Liver (tissue), 10 donors: ENCODE measurements at places on chromosomes 3 and 15. TPM values are rescaled to one million over a fixed set of nuclear protein-coding genes. Genes with fewer than 3 reads are reported as not detected.

DNA sequence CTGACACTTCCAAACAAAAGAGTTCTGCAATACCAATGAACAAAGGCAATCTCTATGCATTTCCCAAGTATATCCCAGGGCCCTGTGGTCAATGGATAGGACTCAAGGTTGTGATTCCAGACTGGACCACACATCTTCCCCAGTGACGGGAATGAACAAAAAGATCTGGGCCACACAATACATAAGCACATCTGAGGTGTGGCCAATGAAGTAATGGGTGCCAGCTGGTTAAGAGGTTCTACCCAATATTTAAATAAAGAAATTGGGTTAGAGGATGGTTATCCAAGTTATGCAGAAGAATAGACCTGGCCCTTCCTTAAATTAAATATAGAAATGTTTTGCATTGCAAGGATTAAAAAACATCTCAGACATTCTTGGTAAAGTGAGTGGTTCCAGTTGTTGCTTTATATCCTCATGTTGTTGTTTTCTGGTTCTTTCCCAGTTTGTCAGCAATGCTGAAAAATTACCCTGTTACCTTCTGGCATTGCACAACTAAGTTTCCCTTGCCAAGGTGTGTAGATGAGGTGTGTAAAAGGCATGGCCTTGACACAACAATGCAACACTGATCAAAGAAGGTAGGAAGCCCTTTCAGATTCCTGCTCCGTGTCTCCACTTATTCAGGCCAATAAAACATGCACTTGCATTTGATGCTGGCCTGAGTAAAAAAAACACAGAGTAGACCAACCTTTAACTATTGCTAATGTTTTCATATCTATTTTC lies 86.5 kb downstream of the PRICKLE2 start:
- H3K4me1 ChIP-seq, result no peaks in the 10 kb centered on the region
- H3K36me3 ChIP-seq, result no peaks in the 10 kb centered on the region
- H3K4me3 ChIP-seq, result no peak overlapping the region
- no peak overlapping the region for H3K27ac ChIP-seq

DNA sequence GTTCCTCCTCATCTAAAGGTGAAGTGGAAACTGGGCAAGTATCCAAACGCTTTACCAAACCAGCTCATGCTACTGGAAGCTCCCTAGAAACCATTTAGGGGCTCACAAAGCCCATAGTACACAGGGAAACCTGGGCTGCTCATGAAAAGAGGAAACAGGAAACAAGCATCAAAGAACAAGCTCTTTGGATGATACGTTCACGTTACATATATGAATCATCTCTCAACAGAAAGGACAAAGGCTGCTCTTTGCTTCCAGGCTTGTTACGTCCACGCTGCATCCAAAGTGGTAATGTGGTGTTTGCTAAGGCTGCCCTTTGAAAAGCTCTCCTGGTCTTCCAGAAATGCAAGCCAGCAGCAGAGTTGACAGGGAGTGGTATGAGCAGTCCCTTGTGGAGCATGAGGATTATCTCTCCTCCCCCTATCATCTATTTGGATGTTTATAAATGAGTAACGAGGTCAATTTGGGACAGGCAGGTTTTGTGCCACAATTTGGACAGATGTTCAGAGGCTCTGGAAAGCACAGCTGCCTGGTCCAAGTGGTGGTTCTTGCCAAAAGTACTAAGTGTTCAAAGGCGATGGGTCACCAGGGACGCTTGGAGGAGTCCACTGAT lies 98.0 kb upstream of the RORA start:
- no peaks in the 10 kb centered on the region for H3K27me3 ChIP-seq
- no peaks in the 10 kb centered on the region for H3K36me3 ChIP-seq
- DNase-seq, result no peak
- H3K4me3 ChIP-seq, result no peak overlapping the region
- peak overlapping the region; percentile 44 for H3K27ac ChIP-seq

GRCh38 chr3:34352778-34353331 lies 554.4 kb downstream of the PDCD6IP start:
- H3K27ac ChIP-seq, result no peak overlapping the region
- no peaks in the 10 kb centered on the region for H3K27me3 ChIP-seq
- H3K4me3 ChIP-seq, result no peak overlapping the region
- no peaks in the 10 kb centered on the region for H3K4me1 ChIP-seq
- no peak for DNase-seq
- H3K36me3 ChIP-seq, result no peaks in the 10 kb centered on the region

GRCh38 chr3:98008855-98009254 lies 26.3 kb downstream of the GABRR3 start:
- no peaks in the 10 kb centered on the region for H3K27me3 ChIP-seq
- peaks cover 13% of the 10 kb centered on the region for H3K4me1 ChIP-seq
- no peak overlapping the region for H3K27ac ChIP-seq
- no peak overlapping the region for H3K4me3 ChIP-seq
- H3K36me3 ChIP-seq, result no peaks in the 10 kb centered on the region

- no peak overlapping the region for H3K27ac ChIP-seq
- H3K4me3 ChIP-seq, result no peak overlapping the region
- no peaks in the 10 kb centered on the region for H3K27me3 ChIP-seq
- no peaks in the 10 kb centered on the region for H3K36me3 ChIP-seq
- DNase-seq, result no peak
- no peaks in the 10 kb centered on the region for H3K4me1 ChIP-seq
Measured at GRCh38 chr3:158920371-158920770, 118.5 kb downstream of the MFSD1 start.

DNA sequence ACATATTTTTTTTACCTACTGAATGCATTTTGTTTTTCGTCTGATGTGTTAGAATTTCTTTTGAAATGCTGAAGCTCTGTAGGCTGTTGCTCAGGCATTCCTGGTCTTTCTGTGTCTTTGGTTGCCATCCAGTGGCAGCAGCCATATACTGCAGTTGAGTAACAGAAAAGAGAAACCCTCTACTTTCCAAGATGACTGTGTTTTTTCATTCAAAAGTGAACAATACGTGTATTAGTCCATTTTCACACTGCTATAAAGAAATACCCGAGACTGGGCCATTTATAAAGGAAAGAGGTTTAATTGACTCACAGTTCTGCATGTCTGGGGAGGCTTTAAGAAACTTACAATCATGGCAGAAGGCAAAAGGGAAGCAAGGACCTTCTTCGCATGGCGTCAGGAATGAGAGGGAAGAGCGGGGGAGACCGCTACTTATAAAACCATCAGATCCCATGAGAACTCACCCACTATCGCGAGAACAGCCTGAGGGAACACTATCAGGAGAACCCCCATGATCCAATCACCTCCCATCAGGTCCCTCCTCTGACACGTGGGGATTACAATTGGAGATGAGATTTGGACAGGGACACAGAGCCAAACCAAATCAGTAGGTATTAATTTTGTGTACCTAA lies 4.7 kb upstream of the GOLGA8B start:
- no peaks in the 10 kb centered on the region for H3K27me3 ChIP-seq
- no peaks in the 10 kb centered on the region for H3K36me3 ChIP-seq
- peak overlapping the region; percentile 32 for H3K4me3 ChIP-seq
- no peak overlapping the region for H3K27ac ChIP-seq

The SLCO2A1 gene
- total RNA-seq, result 2.6 TPM

The NOX5 gene
- total RNA-seq, result under 0.01 TPM

DNA sequence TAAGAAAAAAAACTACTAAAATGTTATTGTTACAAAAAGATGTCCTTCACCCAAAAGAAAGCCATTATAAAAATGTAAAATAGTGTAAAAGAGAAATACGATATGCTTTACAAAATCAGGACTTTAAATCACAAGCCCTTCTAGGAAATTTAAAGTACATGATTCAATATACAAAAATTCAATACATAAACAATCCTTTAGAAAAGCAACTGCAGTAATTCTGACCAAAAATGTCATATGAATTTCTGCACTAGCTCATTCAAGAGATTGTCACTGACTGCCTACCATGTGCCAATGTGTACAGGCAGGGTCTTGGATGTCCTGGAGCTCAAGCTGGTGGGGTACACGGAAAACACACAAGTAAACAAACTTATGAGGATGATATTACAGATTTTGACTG lies 2.5 kb downstream of the MORC1 start:
- no peaks in the 10 kb centered on the region for H3K27me3 ChIP-seq
- no peak for DNase-seq
- H3K4me1 ChIP-seq, result peaks cover 4% of the 10 kb centered on the region
- no peaks in the 10 kb centered on the region for H3K36me3 ChIP-seq

DNA sequence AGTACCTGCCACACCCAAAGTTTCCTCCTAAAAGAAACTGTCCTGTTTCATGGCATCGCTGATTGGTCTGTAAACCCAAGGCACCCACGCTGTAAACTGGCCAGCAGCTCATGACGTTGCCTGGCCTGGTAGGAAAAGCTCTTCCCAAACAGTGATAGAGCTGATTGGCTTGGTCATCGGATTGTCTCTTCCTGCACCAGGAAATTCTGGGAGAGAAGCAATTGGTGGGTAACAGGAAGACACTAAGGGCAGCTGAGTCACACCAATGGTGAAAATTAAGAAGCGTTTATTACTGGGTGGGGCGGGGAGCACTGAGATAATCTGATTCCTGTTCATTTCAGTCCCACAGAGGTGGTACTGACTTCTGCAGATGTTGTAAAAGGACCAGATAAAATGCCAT lies 31.0 kb downstream of the KLHL6 start:
- no peak overlapping the region for H3K4me3 ChIP-seq
- H3K4me1 ChIP-seq, result no peaks in the 10 kb centered on the region
- H3K27ac ChIP-seq, result no peak overlapping the region

GRCh38 chr15:60626669-60627068 lies 147.7 kb upstream of the ICE2 start:
- H3K36me3 ChIP-seq, result no peaks in the 10 kb centered on the region
- no peak for DNase-seq
- H3K4me1 ChIP-seq, result no peaks in the 10 kb centered on the region
- no peak overlapping the region for H3K27ac ChIP-seq

The GOLGA8T gene
- total RNA-seq, result 0.08 TPM

DNA sequence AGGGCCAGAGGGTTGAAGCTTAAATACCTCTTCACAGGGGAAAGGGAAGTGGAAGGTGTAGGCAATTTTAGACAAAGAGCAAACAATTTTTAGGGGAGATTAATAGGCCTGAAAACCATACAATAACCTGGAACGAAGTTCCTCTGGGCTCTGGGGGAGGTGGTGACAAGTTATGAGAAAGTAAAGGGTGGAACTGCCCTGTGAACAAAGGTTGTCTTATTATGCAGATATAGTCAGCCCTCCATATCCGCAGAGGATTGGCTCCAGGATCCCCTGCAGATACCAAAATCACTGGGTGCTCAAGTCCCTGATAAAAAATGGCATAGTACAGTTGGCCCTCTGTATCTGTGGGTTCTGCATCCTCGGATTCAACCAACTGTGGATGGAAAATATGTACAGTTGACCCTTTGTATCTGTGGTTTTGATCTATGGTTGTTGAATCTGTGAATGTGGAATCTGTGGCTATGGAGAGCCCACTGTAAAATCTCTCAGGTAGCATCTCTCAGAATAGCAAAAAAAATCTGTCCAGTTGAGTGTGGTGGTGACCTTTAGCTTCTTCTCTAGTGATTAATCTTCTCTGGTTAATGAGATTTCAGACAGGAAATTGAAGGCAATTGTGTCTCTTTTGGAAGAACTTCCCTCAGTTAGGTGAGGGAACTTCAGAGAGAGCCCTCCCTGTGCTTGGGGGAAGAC lies 40.2 kb downstream of the CLEC3B start:
- H3K4me1 ChIP-seq, result peaks cover 4% of the 10 kb centered on the region
- no peak overlapping the region for H3K27ac ChIP-seq
- no peaks in the 10 kb centered on the region for H3K36me3 ChIP-seq
- H3K4me3 ChIP-seq, result no peak overlapping the region
- no peaks in the 10 kb centered on the region for H3K27me3 ChIP-seq

The HPS3 gene
- total RNA-seq, result 6.5 TPM

The OR5H6 gene
- not detected for total RNA-seq

- no peaks in the 10 kb centered on the region for H3K4me1 ChIP-seq
- DNase-seq, result no peak
- H3K4me3 ChIP-seq, result no peak overlapping the region
- H3K36me3 ChIP-seq, result peaks cover 2% of the 10 kb centered on the region
- no peaks in the 10 kb centered on the region for H3K27me3 ChIP-seq
Measured at GRCh38 chr3:47994180-47994579, 22.0 kb downstream of the MAP4 start.

The CYP8B1 gene
- 21.2 TPM for total RNA-seq

The GASK1A gene
- total RNA-seq, result 0.79 TPM

DNA sequence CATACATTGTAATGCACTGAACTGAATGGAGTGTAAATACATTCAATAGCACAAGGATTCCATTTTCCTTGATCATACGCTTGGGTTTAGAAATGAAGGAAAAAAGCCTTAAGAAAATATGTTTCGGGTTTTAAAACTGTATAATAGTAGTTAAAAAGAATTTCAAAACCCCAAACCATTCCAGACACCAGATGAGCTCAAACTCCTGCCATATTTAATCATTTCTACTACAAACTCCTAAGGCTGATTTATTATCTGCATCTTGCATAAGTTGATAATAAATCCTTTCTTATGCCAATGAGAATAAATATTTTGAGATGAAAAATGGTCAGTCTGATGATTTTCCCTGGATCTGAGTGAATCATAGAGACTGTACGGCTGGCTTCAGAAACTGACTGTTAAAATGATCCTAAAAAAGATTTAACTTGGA lies 51.0 kb downstream of the NR1D2 start:
- H3K4me1 ChIP-seq, result no peaks in the 10 kb centered on the region
- no peak for DNase-seq
- H3K4me3 ChIP-seq, result no peak overlapping the region
- no peaks in the 10 kb centered on the region for H3K36me3 ChIP-seq
- H3K27me3 ChIP-seq, result no peaks in the 10 kb centered on the region

DNA sequence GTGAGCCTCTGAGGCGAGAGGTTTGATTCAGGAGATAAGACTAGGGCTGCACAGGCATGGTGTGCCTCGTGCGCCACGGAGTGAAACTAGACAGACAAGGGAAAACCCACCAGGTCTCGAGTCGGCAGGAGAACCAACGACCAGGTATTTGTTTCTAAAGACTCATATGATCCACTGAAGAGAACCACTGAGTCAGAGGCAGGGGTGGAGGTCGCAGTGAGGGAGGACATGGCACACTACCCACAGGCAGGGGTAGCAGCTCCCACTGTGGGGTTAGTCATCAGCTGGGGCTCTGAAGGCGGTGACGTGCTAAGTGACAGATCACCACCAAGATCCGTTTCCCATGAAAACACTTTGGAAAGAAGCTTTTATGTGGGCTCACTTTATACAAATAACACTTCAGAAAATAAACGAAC lies 45.7 kb downstream of the CHSY1 start:
- no peaks in the 10 kb centered on the region for H3K4me1 ChIP-seq
- H3K4me3 ChIP-seq, result no peak overlapping the region
- H3K27me3 ChIP-seq, result no peaks in the 10 kb centered on the region
- DNase-seq, result no peak
- no peak overlapping the region for H3K27ac ChIP-seq

DNA sequence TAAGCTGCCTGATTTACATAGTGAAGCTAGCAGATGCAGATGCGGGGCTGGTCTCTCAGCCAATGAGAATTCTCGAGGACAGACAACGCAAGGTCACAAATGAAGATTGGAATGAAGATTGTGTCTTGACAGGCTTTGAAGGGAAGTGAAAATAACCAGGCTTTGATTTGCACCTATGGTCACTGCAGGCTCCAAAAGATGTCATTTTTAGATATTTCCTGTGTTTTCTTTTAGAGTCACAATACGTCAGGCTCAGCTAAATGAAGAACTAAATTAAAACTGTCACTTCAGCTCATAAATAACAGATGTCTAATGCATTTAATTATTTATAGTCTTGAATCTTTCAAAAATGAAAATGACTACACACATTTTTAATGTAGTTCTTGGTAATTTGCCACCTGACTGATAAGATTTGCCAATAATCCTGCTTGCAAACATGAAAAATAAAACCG lies 99.5 kb downstream of the SQOR start:
- no peaks in the 10 kb centered on the region for H3K4me1 ChIP-seq
- no peak overlapping the region for H3K4me3 ChIP-seq
- no peak overlapping the region for H3K27ac ChIP-seq
- H3K27me3 ChIP-seq, result no peaks in the 10 kb centered on the region
- no peaks in the 10 kb centered on the region for H3K36me3 ChIP-seq
